Karpas-422 (cell line): ENCODE measurements at places on chromosomes 6 and 20. TPM values are rescaled to one million over a fixed set of nuclear protein-coding genes. Genes with fewer than 3 reads are reported as not detected.

DNA sequence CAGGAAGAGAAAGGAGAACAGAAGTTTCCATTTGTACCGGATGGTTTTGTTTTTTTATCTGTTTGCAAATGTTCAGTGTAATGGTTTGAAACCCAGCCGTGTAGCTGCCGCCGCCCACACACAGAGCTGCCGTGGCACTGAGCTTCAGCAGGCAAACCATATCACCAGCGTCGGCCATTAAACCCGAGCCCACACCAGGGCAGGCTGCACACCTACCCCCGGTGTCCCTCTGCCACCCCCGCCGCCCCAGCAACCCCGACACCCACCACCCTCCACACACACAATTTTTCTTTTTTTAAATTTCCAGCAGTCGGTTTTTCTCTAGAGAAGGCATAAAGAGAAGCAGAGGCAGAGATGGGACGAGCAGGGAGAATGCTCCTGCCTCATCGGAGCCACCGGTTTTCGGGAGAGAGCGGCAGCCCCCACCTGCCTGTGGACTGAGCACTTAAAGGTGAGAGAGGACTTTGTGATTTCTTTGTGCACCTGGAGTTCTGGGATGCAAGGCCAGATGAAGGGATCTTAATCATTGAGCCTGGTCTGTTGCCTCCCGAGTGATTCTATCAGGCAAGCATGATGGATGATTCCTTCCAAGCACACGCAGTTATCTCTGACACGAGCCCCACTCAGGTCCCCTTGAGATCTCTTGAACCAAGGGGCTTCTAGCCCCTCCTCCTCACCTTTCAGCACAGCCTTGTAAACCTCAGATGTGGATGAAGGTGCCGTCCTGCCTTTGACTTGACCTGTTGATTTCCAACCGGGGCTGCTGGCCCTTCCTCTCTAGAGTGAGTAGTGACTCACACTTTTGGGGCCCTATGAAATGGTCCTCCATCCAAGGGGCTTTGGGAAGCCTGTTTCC is 17.5 kb upstream of the ZNF831 start:
- H3K27ac ChIP-seq = no peak overlapping the region
- no peaks in the 10 kb centered on the region for H3K4me1 ChIP-seq
- no peak for DNase-seq
- H3K27me3 ChIP-seq = no peaks in the 10 kb centered on the region
- H3K4me3 ChIP-seq = no peak overlapping the region
- no peaks in the 10 kb centered on the region for H3K36me3 ChIP-seq

DNA sequence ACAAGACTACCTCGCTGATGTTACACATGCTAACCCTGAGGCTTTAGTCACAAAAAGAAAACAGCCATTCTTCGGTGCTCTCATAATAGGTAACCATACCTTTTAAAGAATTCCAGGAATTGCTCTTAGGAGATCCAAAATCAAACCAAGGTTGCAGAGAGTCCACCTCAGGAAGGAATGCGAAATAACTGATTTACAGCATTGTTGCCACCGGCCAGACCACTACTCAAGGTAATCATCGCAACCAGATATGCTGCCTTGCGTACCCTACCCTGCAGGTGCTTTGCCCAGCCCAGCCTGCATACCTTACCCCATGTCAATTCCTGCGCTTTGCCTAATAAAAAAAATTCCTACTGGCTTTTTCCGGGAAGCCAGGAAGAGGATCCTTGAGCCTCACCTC is 27.0 kb downstream of the NUP153 start:
- H3K27me3 ChIP-seq = no peaks in the 10 kb centered on the region
- H3K36me3 ChIP-seq = peaks cover 40% of the 10 kb centered on the region; the same call in 1 of the 2 replicates
- H3K4me3 ChIP-seq = no peak overlapping the region
- H3K4me1 ChIP-seq = no peaks in the 10 kb centered on the region
- no peak for DNase-seq
- H3K27ac ChIP-seq = no peak overlapping the region

DNA sequence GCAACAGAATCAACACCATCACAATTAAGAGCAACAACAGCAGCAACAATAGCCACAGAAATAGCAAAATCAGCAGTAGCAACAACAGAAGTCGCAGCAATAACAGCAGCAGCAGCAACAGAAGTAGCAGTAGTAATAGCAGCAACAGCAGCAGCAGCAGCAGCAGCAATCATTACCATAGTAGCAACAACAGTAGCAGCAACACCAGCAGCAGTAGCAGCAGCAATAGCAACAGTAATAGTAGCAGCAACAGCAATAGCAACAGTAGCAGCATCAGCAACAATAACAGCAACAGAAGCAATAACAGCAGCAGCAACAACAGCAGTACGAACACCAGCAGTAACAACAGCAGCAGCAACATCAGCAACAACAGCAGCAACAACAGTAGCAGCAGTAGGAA is 39.8 kb downstream of the SLC22A2 start:
- H3K36me3 ChIP-seq = no peaks in the 10 kb centered on the region
- peaks cover 4% of the 10 kb centered on the region; the same call in 1 of the 2 replicates for H3K27me3 ChIP-seq
- H3K4me3 ChIP-seq = no peak overlapping the region

Gene TRIM38
- 17.0 and 19.3 TPM in 2 replicates for total RNA-seq

Gene EYA4
- total RNA-seq = not detected in 2 replicates

- H3K36me3 ChIP-seq = no peaks in the 10 kb centered on the region
- no peaks in the 10 kb centered on the region for H3K27me3 ChIP-seq
- H3K4me1 ChIP-seq = peaks cover 31% of the 10 kb centered on the region
- no peak overlapping the region for H3K27ac ChIP-seq
- DNase-seq = no peak
Measured at GRCh38 chr20:21613512-21613911, 92.0 kb upstream of the PAX1 start.

DNA sequence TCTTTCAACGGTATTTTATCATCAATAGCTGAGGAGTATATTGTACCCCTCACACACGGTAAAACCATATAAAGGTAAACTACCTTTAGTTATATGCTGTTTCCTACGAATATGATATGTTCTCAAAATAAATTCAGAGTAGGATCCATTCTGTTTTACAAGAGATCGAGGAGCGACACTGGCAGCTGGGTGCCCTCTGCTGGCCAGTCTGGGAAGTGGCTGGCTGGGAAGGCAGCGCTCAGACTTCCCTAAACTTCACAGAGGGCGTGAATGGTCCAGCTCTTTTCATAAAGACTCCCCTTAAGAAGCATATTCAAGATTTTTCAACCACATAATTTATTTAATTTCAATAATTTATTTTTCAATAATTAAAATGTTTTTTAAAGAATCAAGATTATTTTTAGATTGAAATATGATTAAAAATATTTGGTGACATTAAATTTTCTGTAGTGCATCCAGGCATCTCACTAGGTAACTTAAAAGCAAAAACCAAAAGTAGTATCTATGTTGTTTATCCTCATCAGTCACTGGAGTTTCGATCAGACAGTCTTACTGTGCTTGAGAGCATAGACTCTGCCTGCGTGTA is 187.5 kb upstream of the PDE10A start:
- H3K36me3 ChIP-seq = no peaks in the 10 kb centered on the region
- no peak overlapping the region for H3K27ac ChIP-seq

DNA sequence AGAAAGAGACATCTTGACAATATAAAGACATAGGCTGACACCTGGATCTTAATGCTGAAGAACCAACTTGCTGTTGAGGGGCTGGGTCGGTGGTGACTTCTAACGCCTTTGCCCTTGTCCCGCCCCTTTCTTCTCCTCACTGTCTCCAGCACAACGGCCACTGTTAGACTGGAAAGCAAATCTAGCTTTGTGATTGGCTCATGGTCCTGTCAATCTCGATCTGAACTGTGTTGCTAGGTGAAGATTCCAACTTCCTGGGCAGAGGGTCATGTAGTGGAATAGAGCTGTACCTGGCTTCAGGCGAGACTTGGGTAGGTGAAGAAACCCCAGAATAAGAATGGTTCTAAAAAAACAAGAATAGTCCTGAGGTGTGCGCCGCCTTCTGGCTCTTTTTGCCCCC is at the start of gene PGK2:
PGK2 (minus strand) TSS at position 110 of the 400 bp plus-strand sequence; CDS start at position 12, 98 bp downstream.
- H3K27ac ChIP-seq = no peak within 1 kb of the TSS
- no peaks in the 10 kb centered on the region for H3K36me3 ChIP-seq
- no peaks in the 10 kb centered on the region for H3K4me1 ChIP-seq
- H3K27me3 ChIP-seq = no peaks in the 10 kb centered on the region
- DNase-seq = peak; percentile 46

DNA sequence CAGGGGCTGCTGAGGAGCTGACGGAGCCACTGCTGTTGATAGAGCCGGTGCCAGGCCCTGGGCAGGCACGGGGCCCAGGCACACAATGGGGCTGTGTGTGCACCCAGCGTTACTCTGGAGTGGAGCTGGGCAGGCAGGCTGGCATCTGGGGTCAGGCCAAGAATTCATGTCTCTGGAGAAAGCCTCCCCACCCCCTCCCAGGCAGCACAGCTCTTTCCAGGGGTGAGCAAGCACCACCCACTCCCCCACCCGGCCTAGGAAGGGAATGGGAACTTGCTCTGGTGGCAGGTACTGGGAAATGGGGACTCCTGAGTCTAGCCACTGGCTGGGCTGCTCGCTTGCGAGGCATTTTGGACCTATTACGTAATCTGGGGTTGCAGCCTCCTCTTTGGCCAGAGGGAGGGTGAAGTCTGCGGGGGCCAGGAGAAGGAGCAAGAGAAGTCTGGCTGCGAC is 22.7 kb downstream of the TFEB start:
- H3K27ac ChIP-seq = peak overlapping the region; percentile 99
- H3K4me3 ChIP-seq = no peak overlapping the region
- H3K36me3 ChIP-seq = 0 out of 2 replicates have a peak, but pooled peaks cover 4% of the 10 kb centered on the region
- H3K4me1 ChIP-seq = peaks cover 98% of the 10 kb centered on the region

GRCh38 chr6:123962508-123962907 is 158.8 kb downstream of the NKAIN2 start:
- H3K4me3 ChIP-seq = no peak overlapping the region
- H3K4me1 ChIP-seq = no peaks in the 10 kb centered on the region
- no peak overlapping the region for H3K27ac ChIP-seq

Gene SIRPB2
- total RNA-seq = not detected in 2 replicates

Gene CLPSL2
- total RNA-seq = not detected in 2 replicates

Gene EMILIN3
- total RNA-seq = not detected in 2 replicates

Gene TGM3
- not detected in 2 replicates for total RNA-seq

DNA sequence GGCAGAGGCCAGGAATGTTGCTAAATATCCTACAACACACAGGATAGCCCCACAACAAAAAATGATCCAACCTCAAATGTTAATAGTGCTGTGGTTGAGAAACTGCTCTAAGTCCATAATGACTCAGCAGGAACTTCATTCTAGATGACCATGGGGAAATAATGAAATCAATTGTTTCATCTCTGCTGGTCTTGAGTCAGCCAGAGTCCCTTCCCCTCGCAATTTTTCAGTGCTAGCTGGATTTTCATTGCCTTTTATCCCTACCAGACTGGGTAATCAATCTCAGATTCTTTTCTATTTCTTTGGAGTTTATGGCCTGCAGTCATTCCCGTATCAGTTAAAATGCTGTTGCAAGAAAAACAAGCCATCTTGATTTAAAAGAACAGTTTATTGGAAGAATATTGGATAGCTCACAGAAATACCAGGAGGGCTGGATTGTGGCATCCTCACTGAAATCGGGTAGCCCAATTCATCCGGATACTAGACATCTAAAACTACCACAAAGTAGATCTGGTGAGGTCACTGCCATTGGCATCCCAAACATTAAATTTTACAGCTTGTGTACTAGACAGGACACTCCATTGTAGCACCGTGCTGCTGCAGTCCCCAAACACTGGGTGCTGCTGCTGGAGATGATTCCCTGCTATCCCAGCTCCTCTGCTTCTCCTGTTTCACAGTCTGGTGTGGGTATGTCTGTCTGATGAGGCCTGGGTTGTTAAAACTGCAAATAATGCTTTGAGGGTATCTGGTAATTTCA is 30.3 kb upstream of the POPDC3 start:
- H3K27ac ChIP-seq = no peak overlapping the region
- no peak for DNase-seq
- H3K27me3 ChIP-seq = no peaks in the 10 kb centered on the region
- no peaks in the 10 kb centered on the region for H3K4me1 ChIP-seq
- no peaks in the 10 kb centered on the region for H3K36me3 ChIP-seq

DNA sequence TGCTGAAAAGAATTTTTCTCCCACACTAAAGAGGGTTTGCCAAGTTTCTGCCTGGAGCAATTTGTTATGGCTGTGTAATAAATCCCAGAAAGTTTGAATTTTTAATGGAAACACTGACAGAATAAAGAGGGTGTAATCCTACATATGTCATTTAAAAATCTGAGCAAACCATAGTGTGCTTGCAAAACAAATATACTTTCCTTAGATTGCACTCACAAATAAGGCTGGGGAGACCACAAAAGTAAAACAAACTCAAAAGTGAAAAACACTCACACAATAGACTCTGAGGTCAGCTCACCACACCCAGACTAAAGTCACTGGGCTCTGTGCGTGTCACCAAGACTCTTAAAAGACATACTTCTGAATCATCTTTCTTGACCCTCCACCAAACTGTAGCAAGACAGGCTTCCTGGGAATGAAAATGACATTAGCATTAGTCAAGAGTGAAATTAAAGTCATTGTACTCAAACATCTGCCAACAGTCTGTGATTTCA is 4.8 kb upstream of the ATXN1 start:
- DNase-seq = no peak
- H3K27ac ChIP-seq = no peak overlapping the region
- no peaks in the 10 kb centered on the region for H3K36me3 ChIP-seq
- H3K4me1 ChIP-seq = peaks cover 26% of the 10 kb centered on the region
- H3K27me3 ChIP-seq = no peaks in the 10 kb centered on the region; the same call in 1 of the 2 replicates
